ENCODE measurements at places on chromosomes 13 and 19.

- no peak for DNase-seq
These were observed 9.0 kb upstream of the DLL3 start for GRCh38 chr19:39489756-39490155.

GRCh38 chr19:29504454-29504853 lies 21.3 kb upstream of the VSTM2B start:
- DNase-seq: no peak

GRCh38 chr13:44026194-44026593 lies 146.5 kb downstream of the LACC1 start:
- no peak for DNase-seq

DNA sequence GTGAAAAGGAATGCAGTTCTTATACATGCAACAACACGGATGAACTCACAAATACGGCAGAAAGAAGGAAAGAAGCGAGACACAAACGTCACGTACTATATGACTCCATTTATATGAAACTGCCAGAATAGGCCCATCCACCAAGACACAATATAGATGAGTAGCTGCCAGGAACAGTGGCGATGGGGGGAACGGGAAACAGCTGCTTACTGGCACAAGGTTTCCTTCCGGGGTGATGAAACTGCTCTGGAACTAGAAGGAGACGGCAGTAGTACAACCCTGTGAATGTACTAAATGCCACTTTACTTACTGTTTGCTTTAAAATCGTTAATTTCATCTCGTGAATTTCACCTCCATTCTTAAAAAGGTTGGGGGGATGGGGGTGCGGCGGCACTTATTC lies 28.9 kb downstream of the MLLT1 start:
- DNase-seq: no peak

- DNase-seq: no peak
These were observed 328.6 kb downstream of the FGF14 start for GRCh38 chr13:102073251-102073650.

- DNase-seq: no peak
These were observed 49.1 kb downstream of the NFIX start for GRCh38 chr19:13044231-13044836.

DNA sequence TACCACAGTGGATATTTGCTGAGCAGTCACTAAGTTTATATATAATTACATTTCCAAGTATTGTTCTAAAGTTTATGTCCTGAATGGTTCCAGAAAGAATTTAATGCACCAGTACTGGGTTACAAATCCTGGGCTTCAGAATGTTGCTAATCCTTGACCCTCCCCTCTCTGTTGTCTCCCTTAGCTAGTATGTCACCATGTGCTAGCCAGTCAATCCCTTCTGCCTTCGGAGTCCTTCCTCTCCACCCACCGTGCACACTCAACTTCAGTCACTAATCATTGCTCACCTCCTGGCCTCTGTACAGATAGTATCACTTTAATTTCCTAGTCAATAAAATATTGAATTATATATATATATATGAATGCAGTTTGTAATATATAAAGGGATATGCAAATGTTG lies 7.5 kb downstream of the FAM124A start:
- DNase-seq: no peak
